ENCODE measurements at places on chromosomes 4 and X.

DNA sequence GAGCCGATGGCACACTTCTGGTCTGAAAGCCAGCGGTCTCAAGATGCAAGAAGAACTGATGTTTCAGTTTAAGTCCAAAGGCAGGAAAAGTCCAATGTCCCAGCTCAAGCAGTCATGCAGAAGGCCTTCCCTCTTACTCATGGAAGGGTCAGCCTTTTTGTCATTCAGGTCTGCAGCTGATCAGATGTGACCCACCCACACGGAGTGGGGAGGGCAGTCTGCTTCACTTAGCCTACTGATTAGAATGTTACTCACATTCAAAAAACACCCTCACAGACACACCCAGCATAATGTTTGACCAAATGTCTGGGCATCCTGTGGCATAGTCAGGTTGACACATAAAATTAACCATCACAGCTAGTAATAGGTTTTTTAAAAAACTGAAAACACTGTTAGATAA, 6.6 kb downstream of the HCCS start:
- no peak for DNase-seq

DNA sequence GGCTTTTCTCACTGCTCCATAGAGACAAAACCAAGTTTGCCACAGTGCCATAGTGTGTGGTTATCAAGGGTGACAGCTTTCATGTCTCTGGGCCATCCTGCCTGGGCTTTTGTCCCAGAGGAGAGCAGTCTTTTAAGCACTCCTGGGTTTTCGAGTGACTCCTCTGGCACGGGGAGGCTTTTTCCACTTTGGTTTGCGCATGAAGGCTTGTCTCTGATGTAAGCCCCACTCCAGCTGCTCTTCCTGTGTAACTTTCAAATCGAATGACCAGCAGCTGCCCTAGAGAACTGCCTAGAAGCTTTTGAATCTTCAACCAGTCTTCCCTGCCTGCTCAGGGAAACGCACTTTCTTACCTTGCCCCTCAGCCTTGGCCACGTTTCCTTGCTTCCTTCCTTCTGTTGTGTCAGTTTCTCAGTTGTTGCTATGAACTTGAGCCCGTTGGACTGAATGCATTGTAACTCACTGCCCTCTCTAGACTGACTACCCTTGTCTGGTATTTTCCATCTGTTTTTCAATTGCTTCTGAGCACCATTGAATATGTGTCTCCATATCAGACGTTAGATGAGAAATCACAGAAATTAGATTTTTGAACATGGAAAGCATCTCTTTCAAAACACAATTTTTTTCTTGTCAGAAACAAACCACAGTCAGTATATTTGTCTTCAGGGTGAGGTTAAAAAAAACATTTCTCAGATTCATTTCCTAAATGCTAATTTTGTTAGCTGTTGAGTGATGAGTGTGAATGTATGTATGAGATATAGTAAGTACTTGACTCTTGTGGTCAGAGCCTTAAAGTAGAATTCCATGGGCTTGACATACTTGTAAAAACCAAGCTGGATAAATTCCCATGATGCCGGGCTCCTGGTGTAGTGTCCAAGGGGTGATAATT, 45.3 kb downstream of the SLC9A6 start:
- no peak for DNase-seq

DNA sequence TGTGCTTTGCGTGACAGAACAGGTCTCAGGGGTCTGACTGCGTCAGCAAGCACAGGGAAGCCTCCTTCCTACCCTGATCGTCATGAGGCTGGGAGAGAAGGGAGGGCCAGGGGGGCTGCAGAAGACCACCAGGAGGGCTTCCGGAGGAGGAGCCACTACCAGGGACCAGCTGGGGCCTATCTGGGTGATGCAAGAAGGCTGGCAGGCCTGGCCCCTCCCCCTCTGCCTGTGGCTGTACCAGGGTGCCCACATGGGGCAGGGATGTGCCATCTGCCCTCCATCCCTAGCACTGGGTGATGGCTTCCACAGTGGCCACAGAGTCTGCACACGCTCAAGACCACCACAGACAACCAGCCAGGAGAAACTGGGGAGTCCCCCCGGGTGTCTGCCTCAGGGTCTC, 116.4 kb upstream of the NKX1-1 start:
- DNase-seq: no peak

GRCh38 chr4:87901422-87901992, 68.7 kb downstream of the MEPE start:
- no peak for DNase-seq

DNA sequence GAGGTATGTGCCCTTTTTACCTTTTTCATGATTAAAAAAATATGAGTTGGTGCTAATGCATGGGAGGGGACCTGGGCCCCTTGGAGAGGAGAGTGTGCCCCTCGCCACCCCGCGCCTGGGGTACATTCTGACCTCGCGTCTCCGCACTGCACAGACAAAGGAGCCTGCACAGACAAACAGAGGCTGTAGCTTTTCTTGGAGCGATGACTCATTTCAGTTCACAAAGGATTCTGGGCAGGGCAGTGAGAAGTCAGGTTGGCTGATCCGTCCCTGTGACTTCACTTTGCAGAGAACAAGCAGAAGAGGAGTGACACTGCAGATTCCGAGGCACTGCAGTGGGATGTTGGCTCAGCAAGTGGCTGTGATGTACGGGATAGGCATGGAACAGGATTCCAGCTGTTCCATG, 82.9 kb downstream of the STOX2 start:
- DNase-seq: peak; percentile 43

DNA sequence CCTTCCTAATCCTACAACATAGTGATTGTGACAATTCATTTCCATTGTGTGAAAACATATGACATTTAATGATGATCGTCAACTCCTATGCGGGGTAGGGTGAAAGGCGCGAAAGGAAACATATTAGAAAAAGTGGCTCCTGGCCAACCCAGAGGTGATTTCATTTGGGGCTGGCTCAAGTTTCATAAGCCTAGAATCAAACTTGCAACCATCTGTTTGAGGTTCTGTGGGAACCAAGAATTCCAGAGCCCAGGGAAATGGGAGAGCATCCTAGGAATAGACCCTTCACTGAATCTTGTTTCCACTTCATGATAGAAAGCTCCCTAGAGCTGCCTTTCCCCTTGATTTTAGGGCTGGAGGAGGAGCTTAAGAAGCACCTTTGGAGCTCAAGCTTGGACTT, 101.3 kb upstream of the EGFL6 start:
- DNase-seq: no peak

DNA sequence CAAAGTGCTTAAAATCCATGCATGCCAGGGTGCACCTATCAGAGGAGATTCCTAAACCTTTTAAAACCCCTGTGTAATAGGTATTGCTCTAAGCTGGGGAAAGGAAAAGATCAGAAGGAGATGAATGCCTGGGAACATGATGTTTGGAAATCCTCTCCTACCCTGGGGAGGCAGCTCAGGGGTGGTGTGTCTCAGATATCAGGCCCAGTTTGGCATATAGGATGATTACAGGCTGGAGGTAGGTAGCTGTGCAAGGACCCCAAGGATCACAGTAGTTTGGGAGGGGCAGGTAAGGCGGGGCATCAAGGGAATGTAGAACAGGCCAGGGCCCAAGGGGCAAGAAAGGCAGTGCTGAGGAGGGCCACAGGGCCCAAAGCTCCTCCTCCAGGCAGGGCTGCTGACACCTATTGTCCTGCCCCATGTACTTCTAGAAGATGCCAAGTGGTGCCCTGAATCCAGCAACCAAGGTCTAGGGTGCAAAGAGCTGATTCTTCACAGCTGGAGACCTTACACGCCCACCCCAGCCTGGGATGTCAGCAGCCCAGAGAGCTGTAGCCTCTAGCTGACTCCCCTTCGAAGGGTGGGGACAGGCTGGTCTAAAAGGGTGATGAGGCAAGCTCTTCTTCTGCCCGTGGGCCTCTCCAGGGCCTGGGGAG, 17.6 kb downstream of the SASH3 start:
- DNase-seq: no peak

GRCh38 chr4:87498446-87498900, 30.7 kb downstream of the SPARCL1 start:
- no peak for DNase-seq

DNA sequence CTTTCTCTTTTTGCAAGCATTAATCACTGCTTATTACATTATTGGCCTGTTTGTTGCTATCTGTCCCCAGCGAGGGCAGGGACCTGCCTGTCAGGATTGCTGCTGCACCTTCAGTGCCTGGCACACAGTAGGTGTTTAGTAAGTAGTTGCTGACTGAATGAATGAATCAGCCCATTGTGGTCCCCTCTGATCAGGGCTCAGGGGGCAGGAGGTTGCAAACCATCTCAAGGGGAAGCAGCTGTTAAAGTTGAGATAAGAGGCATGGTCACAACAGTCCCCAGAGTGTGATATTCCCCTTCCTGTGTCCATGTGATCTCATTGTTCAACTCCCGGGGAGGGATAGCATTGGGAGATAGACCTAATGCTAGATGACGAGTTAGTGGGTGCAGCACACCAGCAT, 85.4 kb downstream of the WFS1 start:
- no peak for DNase-seq

DNA sequence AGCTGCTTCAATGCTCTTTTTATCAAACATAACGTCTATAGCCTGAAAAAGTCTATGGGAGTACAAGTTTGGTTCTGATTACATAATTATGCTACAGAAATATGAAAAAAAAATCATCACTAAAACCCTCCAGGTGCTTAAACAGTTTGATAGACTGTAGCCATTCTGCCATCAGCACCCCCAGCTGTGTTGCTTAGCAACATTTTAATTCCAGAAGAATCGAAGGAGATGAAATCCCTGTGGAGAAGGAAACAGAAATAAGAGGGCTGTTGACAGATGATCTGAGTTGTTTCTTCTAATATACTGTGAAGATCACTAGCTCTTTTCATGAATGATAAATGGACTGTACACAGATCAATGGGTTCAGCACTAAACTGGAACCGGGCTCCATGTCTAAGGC, 402.8 kb downstream of the AFF2 start:
- no peak for DNase-seq

DNA sequence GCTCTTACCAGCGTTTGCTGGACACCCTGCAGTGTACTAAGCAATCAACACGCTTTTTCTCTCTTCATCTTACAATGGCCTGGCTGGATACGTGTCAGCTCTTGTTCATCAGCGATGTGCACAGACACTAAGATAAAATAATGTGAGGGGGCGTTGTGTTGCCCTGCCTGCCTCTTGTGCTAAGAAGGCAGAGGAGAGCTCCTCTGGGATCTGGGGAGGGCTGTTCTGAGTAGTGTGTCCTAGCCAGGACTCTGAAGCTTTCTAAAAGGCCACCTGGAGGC, 49.7 kb downstream of the NELFA start:
- no peak for DNase-seq

- no peak for DNase-seq
These were observed at the start of gene TMEM271 for GRCh38 chr4:576245-576821. TSS of gene TMEM271 (minus strand) at chr4:576295. CDS start at chr4:576062, 233 bp downstream.

GRCh38 chr4:157196046-157196445, 24.5 kb upstream of the GRIA2 start:
- no peak for DNase-seq

DNA sequence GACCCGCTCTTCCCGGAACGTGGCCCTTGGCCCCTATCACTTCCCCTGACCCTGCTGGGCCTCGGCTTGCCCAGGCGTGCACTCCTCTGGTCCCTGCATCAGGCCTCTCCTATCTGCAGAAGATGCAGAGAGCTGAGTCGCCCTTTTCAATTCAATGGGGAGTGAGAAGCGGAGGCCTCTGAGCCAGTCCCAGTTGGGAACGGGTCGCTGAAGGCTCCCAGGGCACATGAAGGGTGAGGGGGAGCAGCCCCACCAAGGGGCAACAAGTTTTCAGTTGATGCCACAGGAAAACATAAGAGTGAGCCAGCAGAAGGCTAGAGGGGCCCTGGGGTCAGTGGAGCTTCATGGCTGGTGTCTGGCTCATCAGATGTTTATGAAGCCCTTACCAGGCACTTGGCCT, 17.1 kb downstream of the PSAPL1 start:
- no peak for DNase-seq

DNA sequence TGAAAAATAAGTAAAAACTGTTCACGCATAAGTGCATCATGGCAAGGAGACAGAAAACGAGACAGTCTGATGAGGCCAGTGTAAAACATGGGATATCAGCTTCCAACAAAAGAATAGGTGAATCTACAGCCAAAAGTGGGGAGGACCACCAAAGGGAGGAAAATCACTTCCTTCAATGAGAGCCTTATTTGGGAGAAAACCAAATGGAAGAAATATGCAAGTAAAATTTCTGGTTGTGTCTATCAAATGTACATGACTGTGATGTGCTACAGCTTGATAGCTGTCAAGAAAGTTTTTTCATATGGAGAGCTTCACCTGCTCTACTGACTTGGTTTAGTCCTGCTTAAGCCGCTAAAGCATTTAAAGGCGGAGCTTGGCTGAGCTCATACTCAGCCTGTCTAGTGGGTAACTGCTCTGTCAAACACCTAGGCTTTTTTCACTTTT, 66.2 kb downstream of the MAGEA1 start:
- DNase-seq: no peak

GRCh38 chr4:150244600-150244999, 166.4 kb downstream of the DCLK2 start:
- DNase-seq: no peak

DNA sequence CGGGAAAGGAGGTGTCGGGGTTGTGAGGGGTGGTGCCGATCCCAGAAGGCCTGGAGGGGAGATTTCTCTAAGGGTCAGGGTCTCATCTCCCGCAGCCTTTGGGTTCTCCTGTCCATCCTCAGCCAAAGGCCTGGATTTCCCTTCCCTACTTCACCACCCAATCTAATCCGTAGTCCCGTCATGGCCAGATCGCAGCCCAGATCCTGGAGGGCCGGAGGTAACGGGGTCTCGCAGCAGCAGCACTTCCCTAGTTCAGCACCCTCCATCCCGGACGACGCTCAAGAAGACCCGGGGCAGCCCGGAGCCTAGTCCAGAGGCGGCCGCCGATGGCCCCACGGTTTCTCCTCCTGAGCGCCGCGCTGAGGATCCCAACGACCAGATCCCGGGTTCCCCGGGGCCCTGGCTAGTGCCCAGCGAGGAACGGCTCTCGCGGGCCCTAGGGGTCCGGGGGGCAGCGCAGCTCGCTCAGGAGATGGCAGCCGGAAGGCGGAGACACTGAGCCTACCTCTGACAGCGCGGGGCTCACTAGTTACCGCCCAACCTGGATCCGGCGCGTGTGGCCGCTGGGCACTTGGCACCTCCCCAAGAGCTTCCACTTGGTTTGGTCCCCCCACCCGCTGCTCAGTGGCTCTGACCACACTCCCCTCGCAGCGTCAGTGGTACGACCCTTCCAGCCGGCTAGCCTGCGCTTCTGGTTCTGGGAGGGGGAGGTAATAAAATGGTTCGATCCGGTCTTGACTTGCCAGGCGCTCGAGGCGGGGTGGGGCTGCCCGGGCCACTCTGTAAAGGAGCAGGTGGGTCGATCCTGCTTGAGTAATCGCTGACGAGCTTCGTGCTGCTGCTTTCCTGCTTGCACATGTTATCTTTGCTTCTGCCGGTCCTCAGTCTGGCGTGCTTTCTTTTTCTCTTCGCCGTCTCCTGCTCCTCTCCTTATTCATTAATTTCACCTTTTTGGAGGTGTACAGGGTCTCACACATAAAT, 3.6 kb downstream of the MAGIX start:
- DNase-seq: no peak

DNA sequence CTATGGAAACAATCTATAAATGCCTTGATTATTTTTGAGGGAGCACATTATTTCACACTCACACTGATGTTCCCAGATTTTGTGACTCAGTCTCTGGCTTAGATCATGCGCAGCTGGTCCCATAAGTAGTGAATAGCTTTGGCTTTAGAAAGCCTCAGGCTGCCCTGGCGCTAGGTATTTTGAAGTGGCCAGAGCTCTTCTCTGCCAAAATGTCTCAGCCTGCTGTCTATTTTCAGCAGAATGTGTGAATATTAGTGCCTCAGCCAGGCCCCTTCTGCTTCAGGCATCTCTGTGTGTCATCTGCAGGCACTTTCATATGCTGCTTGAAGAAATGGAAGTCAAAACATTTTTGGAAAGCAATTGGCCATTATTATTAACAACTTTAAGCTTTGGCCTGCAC, 931.0 kb upstream of the INTU start:
- DNase-seq: peak; percentile 38
